ENCODE measurements at places on chromosomes 1 and 21. TPM values are rescaled to one million over a fixed set of nuclear protein-coding genes. Genes with fewer than 3 reads are reported as not detected.

B4GALT2 gene
- total RNA-seq = 221 TPM

GRCh38 chr21:46001821-46002681, 20.5 kb downstream of the COL6A1 start:
- DNase-seq = peak; percentile 24
- H3K36me3 ChIP-seq = peaks cover 14% of the 10 kb centered on the region
- H3K27ac ChIP-seq = no peak overlapping the region

GRCh38 chr1:112704934-112705627, 1.8 kb downstream of the RHOC start:
- H3K27ac ChIP-seq = peak overlapping the region; percentile 84
- peaks cover 23% of the 10 kb centered on the region for H3K4me1 ChIP-seq
- H3K36me3 ChIP-seq = peaks cover 5% of the 10 kb centered on the region
- peak overlapping the region; percentile 90 for H3K4me3 ChIP-seq
- DNase-seq = peak; percentile 95

DAB1 gene
- total RNA-seq = not detected

GRCh38 chr1:113256348-113256729, 134.0 kb upstream of the MAGI3 start:
- no peaks in the 10 kb centered on the region for H3K4me1 ChIP-seq
- H3K4me3 ChIP-seq = no peak overlapping the region
- no peak overlapping the region for H3K27ac ChIP-seq
- DNase-seq = no peak

GRCh38 chr1:209607795-209608178, 24.3 kb downstream of the CAMK1G start:
- no peaks in the 10 kb centered on the region for H3K4me1 ChIP-seq
- H3K4me3 ChIP-seq = no peak overlapping the region
- 0 out of 2 replicates have a peak, but pooled peaks cover 4% of the 10 kb centered on the region for H3K27me3 ChIP-seq
- no peak overlapping the region for H3K27ac ChIP-seq

Measured in GM23248 (cell line).